NCI-H2029 (cell line): ENCODE measurements at places on chromosomes 5 and 9.
A peak's percentile ranks its signal among the peaks of the same experiment; 100 is the strongest.

DNA sequence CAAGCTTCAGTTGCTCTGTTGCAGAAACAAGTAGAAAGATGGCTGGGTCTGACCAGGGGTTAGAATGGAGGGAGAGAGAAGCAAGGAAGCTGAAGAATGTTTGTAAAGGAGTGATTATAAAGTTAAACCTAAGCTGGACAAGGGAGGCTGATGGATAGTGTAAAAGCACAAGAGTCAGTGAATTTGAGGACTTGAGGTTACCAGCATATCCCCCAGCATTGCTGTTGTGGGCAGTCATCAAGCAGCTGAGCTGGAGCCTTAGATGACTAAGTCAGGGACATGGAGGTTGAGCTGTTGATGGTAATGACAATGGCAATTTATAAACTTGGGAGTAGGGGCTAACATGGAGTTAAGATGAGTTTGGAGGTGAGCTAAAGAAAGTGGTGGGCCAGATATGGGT is 131.5 kb downstream of the ERCC6L2 start:
- DNase-seq, result no peak

DNA sequence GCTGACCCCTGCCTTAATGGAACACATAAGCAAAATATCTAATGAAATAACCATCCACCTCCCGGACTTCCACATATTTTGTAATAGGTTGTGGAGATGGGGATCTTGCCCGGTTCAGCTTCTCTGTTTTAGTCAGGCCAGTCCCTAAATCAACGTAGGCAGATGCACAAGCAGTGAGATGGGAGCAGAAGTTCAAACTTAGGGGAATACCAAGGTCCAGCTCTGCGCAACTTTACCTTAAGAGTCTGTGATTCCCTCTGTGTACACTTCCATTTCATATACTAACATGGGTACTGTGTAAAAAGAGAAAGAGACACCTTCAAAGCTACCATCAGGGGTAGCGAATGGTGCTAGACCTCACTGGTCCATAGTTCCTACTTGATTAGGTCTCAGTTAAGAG is 110.9 kb downstream of the NTRK2 start:
- DNase-seq, result no peak

- no peak for DNase-seq
These were observed 31.5 kb downstream of the OTULIN start for GRCh38 chr5:14696057-14696456.

DNA sequence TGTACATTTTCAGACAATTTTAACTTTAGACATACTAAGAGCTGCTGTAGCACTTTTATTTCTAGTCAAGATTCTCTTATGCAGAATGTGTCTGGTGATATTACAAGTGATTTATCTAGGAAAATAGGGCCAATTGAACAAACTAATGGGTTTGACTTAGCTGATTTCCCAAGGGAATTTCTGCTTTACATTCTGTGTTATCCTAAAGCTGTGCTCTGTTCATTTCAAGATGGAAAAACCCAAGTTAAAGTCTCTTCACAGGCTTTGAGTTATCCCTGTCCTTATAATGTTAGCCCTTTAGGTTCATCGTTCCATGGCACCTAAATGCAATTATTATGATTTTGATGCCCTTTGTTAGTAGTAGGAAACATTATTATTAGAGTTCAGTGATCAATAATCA is 704.9 kb upstream of the CDH18 start:
- DNase-seq, result no peak

- no peak for DNase-seq
These were observed 264.6 kb upstream of the ZNF608 start for GRCh38 chr5:125011014-125011413.

DNA sequence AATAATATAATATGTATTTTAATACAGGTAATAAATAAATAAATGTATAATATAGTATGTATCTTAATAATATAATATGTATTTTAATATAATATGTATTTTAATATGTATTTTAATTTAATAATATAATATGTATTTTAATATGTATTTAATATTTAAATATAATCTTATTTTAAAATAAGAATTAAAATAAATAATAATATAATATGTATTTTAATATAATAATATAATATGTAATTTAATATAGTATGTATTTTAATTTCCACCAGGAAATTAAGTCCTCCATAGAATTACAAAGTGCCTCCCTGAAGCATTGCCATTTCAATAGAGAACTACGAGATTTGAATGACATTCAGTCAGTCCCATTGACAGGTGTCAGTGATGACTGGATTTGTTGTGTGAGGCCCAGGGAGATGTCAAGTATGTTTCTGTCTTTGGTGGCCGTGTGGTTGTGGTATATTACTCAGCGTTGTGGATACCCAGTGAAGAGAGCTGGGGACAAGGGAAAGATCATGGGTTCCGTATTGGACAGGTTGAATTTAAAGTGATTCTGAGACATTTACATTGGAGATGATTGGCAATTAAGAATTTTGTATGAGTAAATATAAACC is 14.2 kb upstream of the C5orf46 start:
- no peak for DNase-seq

GRCh38 chr9:35520364-35520710 is 30.4 kb downstream of the RUSC2 start:
- no peak for DNase-seq

DNA sequence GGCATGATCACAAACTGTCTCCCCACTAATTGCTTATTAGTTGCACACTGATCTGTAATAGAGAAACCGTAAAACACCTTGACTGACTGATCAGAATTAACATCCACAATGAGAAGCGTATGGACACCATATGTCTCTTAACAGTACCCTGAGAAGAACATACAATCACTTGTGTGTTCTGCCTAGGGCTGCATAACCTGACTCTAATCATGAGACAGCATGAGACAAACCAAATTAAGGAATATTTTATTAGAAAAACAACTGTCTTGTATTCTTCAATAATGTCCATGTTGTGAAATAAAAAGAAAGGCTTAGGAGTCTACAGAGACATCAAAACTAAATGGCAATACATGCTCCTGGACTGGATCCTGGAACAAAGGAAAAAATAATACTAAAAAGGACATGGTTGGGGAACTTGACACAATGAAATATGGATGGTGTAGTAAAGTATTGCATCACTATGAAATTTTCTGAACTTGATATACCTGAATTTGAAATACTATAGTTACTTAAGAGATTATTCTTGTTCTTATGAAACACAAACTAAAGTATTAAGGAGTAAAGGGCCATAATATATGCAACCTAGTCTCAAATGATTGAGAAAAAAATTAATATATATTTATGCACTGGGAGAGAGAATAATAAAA is 162.1 kb downstream of the CWC27 start:
- no peak for DNase-seq

DNA sequence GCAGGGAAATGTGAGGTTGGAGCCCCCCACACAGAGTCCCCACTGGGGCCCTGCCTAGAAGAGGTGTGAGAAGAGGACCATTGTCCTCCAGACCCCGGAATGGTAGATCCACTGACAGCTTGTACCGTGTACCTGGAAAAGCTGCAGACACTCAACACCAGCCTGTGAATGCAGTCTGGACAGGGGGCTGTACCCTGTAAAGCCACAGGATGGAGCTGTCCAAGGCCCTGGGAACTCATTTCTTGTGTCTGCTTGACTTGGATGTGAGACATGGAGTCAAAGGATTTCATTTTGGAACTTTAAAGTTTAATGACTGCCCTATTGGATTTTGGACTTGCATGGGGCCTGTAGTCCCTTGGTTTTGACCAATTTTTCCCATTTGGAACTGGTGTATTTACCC is 535.0 kb upstream of the MEF2C start:
- no peak for DNase-seq

- DNase-seq, result no peak
These were observed 109.2 kb downstream of the FBXW11 start for GRCh38 chr5:171897231-171897630.

GRCh38 chr5:67290655-67291054 is 94.1 kb upstream of the CD180 start:
- DNase-seq, result no peak

DNA sequence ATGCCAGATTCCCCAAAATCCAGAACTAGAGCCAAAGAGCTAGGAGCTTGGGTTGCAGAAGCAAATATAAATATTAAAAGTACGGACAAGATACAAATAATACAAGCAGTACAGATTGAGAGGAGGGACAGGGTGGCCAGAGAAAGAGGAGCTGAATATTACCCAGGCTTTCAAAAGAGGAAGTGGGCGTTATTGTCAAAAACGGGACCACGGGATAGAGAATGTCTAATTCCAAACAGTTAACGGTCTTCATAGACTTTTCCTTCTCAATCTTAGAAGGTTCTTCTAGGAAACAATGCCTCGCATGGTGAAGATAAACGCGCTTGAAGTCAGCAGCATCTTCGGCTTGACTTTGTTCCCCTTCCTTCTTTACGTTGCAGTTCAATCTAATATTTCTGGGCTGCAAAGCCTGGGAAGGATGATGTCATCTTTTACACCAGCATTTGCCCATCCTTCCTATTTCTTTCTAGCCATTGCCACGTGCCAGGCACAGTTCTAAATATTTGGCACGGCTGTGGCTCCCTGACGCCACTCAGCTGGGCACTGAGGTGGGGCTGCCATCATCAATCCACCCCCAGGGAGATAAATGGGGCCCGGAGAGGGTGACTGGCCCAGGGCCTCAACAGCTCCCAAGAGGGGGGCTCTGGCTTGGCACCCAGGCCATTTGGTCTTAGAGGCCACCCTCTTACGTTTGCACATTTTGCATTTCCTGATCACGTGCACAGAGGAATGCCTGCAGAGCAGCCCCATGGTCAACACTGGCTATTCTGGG is 16.3 kb upstream of the OLFM1 start:
- DNase-seq, result no peak

GRCh38 chr5:117394506-117395157 is 820.0 kb upstream of the SEMA6A start:
- DNase-seq, result no peak

DNA sequence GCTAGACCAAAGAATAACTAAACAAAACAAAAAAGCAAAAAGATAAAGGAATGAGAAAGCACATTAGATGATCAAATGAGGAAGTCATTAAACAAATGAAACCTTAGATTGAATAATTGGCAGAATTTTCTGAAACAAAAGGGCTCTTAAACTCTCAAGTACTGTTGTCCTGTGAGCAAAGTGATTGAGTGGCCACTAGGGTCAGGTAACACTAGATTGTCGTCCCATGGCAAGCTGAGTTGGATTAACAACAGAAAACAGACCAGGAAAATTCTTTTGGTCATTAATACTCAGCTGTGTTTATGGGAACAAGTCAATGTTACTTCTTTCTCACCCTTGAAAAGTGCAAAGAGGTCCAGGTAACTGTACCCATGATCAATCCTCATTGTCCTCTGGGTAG is 81.6 kb upstream of the MRPS30 start:
- DNase-seq, result no peak

DNA sequence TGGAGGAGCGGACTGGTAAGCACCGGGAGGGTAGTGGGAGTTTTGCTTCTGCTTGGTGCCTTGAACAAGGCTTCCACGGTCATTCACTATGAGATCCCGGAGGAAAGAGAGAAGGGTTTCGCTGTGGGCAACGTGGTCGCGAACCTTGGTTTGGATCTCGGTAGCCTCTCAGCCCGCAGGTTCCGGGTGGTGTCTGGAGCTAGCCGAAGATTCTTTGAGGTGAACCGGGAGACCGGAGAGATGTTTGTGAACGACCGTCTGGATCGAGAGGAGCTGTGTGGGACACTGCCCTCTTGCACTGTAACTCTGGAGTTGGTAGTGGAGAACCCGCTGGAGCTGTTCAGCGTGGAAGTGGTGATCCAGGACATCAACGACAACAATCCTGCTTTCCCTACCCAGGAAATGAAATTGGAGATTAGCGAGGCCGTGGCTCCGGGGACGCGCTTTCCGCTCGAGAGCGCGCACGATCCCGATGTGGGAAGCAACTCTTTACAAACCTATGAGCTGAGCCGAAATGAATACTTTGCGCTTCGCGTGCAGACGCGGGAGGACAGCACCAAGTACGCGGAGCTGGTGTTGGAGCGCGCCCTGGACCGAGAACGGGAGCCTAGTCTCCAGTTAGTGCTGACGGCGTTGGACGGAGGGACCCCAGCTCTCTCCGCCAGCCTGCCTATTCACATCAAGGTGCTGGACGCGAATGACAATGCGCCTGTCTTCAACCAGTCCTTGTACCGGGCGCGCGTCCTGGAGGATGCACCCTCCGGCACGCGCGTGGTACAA is 556 bp downstream of the PCDHGC3 start:
- DNase-seq, result peak; percentile 63

- no peak for DNase-seq
These were observed 727 bp upstream of the GLIPR2 start for GRCh38 chr9:36135741-36136271.
